Activated naive CD8-positive, alpha-beta T cell treated with anti-CD3 and anti-CD28 coated beads for 36 hours (primary cell): ENCODE measurements at places on chromosomes 12 and 14. TPM values are rescaled to one million over a fixed set of nuclear protein-coding genes. Genes with fewer than 3 reads are reported as not detected.

DNA sequence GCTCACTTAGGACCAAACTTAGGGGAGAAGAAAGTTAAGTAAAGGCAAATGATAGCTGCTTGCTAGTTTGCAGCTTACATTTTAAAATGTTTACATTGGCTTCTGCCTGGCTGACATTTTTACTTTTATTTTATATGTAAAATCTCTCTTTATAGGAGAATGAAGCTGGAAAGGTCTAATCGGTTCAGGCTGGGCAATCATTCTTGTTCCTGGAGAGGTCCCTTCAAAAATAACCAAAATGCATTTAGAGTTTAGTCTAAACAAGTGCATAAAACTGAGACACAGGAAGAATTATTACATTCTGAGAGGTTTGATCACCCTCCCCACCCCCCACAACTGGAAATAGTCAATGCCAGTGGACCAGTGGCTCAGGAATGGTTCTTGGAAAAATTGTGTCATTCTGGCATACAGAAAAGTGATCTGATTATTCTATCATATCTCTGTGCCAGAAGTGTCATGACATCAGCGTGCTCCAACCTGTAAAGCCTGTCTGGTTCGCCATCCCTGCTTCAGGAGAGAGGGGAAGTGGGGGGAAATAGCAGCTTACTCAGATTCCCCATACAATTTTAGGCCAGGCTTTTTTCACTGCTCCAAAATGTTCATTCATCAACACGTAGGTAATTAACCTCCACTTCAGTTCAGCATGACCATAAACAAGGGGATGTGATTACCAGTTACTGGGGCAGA, 4.2 kb downstream of the PRICKLE1 start:
- DNase-seq, result no peak

Gene NRXN3
- not detected for total RNA-seq

DNA sequence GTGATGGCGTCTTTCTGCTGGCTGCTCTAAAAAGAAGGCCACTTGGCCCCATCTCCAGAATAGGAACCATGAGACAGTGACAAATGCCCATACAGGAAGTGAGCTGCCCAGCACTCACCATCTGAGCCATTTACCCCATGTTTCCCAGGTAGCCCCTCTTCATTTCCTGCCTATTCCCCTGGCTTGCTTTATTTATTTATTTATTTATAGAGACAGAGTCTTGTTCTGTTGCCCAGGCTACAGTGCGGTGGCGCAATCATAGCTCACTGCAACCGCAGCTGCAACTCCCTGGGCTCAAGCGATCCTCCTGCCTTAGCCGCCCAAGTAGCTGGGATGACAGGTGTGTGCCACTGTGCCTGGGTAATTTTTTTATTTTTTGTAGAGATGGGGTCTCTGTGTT, 71.2 kb downstream of the RIN3 start:
- no peak for DNase-seq

- DNase-seq, result peak; percentile 64
Observed at GRCh38 chr12:56007564-56008559, 10.8 kb downstream of the SUOX start.

DNA sequence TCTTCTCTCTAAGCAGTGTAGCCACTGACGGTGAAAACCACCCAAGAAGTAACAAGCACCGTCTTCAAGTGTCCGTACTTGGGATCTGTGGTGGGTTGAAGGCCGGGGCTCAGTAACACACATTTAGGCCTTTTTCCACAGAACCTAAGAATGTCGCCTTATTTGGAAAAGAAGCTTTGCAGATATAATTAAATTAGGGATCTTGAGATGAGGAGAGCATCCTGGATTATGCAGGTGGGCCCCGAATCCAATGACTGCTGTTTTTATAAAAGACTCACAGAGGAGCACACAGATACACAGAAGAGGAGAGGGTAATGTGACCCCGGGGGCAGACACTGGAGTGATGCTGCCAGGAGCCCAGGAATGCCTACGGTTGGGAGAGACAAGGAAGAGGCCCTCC, 46.3 kb downstream of the RIMBP2 start:
- DNase-seq, result no peak
